ENCODE measurements at places on chromosomes 13 and 19.

- DNase-seq = no peak
These were observed 15.3 kb downstream of the METTL21C start for GRCh38 chr13:102679449-102680132.

DNA sequence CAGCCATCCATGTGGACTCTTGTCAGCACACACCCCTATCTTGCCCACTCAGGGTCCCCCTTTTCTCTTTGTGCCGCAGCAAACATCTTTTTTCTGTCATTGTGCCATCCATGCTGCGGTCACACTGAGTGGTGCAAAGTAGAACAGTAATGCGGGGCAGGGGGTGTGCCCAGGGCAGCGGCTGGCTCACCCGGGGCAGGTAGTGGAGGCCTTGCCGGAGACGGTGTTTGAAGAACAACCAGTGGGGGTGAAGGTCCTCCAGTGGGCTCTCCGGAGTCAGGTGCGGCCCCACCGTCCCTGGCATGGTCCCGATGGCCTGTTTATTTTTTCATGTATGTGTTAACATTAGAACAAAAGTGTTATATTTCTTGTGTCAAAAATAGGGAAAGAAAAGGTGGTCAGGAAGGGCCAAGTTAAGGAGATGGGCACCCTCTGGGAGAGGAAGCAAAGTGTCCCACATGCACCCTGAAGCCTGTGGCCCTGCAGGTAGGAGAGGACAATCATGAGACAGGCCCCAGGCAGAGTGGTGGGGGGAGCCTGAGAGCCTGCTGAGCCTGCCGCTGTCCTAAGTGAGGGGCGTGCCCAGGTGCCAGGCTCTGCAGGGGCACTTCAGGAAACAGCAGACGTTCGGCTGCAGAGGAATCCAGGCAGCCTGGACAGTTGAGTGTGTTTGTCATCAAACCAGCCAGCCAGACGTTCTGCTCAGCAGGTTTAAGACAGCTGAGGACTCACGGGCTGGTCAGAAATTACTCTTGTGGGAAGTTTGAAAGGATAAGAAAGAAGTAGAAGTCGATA lies 12.3 kb downstream of the TSSK6 start:
- no peak for DNase-seq

DNA sequence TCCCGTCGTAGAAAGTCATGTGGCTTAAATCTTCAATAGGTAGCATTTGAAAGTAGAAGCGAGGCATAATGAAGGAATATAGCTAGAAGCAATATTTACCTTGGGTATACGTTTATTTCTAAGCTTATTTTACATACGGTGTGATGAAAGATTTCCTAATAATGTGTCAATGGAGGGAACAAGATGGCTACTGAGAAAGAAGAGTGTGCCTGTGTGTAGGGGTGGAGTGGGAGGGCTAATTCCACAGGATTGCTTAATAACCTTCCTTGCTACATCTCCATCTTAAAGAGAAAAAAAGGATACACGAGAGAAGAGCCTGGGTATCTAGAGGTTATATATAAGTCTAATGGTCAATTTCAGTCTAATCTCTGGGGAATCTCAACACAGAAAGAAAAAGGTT lies 2.0 kb downstream of the SPART start:
- DNase-seq = no peak

DNA sequence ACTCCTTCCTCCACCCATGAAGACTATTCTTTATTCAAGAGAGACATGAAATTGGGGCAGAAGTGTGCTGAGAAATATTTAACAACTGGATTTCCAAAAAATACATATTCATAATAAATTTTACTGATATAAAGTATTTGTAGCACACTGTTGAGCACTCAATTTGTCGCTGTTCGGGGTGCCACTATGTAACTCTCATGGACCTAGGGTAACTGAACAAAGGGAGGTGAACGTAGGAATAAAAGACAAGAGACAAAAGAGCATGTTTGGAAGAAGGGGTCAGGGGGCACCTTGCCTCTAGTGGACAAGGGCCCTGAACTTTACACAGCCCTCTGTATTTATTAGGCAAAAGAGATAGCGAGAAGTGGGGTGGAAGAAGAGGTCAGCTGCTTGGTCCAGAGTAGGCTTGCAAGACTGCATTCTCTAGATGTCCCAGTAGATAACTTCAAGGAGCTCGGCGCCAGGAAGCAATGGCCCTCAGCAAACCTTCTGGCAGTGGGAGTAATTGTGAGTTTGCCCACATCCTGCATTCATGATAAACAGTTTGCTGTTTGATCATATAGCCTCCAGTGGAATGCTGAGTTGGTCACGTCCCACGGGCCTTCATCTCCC lies 4.5 kb upstream of the ZNF175 start:
- no peak for DNase-seq

GRCh38 chr13:28385362-28385761 lies 109.6 kb downstream of the FLT1 start:
- no peak for DNase-seq

Data from GM10248 (cell line).